NCI-H187 treated with DMSO at 0.1 percent for 48 hours (cell line): ENCODE measurements at places on chromosomes 3 and 15.

DNA sequence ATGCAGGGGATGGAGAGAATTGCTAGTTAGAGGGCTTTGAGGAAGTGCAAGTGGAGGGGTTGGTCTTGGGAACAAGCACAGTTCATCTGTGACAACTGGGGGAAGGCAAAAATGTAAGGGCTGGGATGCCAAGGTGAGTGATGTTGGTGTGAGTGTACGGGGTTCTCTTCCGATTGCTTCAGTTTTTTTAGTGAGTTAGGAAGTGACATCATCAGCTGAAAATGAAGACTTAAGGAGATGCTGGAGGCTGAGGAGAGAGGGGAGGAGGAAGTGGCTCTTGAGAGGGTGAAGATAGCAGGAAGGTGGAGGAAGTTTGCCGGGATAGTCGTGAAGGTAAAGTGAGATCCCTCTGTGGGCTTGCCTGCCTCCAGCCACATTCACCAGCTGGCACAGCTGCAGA is 12.7 kb downstream of the TICRR start:
- no peak for DNase-seq

GRCh38 chr15:48006031-48006511 is 114.7 kb upstream of the SLC24A5 start:
- no peak for DNase-seq

- DNase-seq, result no peak
Observed at GRCh38 chr3:31105438-31106077, 211.1 kb upstream of the GADL1 start.

DNA sequence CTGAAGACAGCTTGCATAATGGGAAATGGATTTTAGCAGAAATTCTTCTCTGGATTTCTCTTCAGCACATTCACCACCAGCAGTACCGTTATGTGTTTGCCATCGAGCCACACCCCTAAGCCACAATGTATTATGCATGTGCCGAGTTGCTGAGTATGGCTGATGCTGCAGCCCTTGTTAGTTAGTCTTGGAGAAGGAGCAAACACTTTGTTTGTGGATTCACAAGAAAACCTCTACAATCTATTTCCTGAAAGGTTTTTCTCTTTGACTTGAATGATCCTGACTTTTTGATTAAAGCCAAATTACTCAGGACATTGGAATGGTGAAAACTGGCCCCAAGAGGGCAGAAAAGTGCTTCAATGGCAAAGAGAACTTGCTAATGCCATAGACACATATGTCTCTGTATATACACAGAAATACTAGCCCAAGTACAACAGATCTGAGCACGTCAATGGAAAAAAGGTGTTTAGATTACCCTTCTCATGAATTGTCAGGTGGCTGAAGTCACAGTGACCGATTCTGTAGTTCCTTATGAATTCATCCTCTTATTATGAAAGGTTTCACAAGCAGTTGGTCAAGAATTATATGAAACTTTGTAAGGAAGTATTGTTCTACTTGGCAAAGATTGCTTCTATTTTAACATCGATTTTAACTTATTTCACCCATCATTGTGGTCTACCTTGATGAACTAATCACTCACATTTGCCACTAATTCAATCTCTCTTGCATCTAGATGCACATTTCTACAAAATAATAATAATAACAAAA is 103.0 kb downstream of the P3H2 start:
- no peak for DNase-seq

DNA sequence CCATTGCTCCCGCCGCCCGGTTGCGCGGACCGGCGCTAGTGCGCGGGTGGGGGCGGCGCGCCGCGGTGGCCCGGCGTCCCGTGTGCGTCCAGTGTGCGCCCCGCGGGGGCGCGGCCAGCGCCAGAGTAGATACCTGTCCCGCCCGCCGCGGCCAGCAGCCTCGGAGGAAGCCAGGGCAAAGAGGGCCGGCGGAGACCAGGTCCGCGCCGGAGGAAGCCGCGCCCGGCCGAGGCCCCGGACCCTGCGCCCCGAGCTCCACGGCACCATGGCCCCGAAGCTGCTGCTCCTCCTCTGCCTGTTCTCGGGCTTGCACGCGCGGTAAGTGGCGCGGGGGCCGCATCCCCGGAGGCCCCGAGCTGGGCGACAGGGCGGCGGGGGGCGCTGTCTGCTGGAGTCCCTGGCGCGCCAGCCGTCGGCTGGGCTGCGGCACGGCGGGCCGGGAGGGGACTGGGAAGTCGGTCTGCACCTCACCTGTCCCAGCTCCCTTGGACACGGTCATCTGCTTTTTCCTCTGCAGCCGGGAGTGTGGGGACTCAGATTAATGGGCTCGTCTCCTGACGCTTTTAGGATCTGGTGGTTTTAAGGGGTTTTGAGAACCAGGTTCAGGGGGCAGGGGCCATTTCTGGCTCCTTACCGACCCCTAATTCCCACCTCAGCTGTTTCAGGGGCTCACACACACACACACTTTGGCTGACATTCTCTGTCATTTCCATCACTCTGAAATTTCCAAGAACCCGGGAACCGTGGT is 464 bp downstream of the GABRG3 start:
- DNase-seq, result no peak

- DNase-seq, result no peak
Observed at GRCh38 chr3:186519021-186519658, 25.0 kb downstream of the CRYGS start.

DNA sequence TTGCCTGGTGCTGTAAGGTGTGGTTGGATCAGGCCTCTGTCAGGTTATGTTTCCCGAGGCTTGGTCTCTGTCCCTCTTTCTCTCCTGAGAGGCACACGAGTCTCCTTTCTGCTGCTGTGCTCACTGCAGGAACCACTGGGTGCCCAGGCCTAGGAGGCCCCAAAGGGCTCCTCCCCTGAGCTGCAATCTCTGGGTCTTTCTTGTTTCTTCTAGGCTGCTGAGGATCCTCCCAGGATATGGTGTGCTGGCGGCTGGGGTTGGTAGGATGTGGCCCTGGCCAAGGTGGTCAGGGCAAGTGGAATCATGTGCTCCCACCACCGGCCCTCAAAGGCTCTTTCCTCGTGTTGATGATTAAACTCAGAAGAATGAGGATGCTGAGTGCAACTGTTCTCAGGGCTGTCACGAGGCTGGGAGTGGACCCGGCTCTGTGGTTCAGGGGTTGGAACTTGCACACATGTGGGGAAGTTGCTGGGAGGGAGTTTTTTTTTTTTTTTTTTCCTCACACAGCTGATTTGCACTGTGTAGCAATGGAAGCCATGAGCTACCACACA is 43.6 kb upstream of the CTSH start:
- DNase-seq, result no peak

DNA sequence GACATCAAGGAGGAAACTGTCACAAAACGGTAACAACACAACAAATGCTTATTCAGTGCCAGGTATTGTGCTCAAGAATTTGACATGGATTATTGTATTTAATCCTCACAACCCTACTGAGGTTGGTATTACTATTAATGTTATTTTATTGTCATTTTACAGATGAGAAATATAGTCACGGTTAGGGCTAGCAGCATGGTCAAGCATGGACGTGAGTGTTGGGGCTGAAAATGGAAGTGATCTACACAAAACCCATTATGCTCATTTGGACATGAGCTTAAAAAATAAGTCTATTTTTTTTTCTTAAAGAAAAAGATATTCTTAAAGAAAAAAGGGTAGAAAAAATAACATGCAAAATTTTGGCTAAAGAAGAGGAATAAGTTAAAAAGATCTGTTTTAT is 141.3 kb upstream of the SOX2 start:
- no peak for DNase-seq

DNA sequence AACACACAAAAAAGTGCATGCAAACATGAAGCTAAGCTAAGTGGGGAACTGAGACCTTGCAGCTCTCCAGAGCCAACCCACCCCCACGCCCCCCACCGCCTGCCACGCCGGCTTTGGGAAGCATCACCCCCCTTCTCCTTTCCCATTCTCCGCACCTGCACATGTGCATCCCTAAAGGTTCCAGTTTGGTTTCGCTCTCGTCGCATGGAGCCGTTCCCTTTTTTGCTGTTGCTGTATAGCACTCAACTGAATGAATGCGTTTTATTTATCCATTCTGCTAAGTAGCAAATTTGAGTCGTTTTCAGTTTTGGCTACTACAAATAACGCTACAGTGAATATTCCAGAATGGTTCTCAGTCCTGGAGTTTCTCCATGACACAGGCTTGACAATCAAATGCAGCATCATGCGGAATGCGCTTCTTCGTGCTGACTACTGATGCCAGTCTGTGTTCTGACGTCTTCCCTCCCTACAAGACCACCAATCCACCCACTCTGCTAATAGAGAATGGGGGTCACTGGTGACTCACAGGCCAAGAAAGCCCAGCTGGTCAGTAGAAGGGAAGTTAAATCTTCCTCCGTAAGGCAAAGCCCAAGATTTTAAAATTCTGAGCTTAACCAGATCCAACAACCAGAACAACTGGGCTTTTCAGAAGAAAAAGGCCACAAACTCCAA is 115.3 kb downstream of the XXYLT1 start:
- DNase-seq, result no peak

DNA sequence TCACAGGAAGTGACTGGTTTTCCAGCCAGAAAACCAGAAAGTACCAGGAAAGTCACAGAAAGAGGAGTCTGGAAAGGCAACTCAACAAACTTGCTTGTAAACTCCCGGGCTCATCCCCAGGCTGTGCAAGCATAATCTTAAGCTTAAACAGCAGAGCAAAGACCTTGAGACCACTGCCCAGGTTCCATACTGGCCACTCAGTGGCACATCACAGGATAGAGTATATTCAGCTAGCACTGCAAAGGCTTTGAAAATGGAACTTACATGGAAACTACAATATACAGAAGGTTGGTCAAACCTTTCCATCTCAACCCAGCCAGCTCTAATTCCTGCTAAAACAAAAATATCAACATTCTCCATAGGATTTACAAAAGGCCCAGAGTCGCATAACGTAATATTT is 20.1 kb downstream of the DMXL2 start:
- DNase-seq, result no peak

DNA sequence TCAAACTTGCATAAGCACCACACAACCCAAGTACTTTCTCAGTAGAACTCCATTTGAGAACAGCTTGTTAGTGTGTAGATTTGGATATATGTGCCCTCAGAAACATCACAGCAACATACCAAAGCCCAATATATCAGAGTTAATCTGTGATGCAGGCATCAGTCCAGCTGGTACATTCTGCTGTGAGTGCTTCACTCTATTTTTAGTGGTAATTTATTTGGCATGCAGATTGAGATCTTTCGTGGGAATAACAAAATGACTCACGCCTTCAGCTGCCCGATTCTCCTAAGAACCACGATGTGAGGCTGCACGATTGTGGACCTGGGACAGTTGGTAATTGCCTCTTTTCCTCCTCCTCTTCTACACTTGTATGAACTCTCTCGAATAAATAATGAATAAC is 730.7 kb downstream of the SQOR start:
- DNase-seq, result no peak

GRCh38 chr3:126419886-126420786 is 25.4 kb downstream of the CFAP100 start:
- no peak for DNase-seq

DNA sequence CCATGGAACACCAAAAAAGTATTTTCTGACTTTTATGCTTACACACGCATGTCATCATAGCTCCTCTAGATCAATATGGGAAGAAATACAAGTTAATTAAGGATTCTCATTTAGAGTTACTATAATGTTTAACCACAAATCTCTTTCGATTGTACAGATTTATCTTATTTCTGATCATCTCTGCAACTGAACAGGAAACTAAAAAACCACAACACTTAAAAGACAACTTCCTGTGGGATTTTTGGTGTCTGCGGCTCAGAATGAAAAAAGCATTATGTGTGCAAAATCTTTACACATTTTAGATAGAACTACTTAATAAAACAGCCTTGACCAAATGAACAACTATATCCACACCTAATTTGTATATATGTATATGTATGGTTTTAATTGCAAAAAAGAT is 3.0 kb upstream of the TJP1 start:
- DNase-seq, result no peak

GRCh38 chr15:66623801-66624453 is 58.1 kb upstream of the LCTL start:
- DNase-seq, result no peak

- no peak for DNase-seq
Observed at GRCh38 chr15:31252171-31252785, 74.4 kb upstream of the KLF13 start.

GRCh38 chr3:65796676-65797075 is 242.0 kb downstream of the MAGI1 start:
- no peak for DNase-seq

DNA sequence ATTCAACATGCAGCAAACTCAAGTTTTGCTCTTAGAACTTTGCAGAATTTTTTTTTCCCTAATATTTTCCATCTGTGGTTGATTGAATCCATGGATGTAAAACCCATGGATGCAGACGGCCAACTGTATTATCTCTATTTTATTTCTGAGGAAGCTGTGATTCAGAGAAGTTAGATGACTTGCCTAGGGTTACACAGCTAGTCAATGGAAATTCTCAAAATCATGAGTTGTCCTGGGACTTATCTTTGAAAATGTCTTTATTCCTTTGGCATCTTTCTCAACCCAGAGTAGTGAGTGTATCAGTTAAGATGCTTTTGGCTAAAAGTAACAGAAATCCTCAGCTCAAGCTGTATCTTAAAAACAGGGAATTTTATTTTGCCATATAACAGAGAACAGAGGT is 107.9 kb upstream of the GALNT15 start:
- DNase-seq, result no peak

DNA sequence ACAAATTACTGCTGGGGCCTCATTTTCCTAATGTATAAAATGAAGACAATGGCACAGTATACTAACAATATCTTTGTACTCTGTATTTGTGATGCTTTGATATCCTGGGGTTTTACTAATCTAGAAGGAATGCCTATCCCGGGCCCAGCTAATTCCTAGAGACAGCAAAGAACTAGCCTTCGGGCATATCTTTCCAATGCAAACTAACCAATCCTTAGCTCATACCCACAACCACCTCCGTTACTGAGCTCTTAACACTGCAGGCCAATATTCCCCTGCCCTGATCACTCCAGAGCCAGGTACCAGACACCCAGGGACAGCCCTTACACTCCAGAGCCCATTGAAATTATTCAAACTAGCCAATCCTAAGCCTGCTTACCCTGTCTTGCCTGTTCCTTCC is 309.0 kb downstream of the ULK4 start:
- DNase-seq, result no peak

DNA sequence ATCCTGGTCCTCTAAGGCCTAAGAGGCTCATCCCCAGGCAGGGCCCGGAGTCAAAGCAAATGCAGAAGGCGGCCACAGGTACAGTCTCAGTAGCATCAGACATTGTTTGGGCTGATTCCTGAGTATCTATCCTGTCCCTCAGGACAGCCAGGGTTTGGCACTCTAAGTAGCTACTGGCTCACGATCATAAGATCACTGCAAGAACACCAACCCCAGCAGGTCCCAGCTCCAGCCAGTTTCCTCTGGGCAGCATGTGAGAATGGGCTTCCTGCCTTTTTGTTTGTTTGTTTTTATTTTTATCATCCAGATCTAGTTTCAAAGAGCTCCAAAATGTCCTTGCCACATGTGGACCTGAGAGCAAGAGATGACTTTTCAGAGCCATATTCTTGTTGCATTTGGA is 32.7 kb downstream of the LRRFIP2 start:
- DNase-seq, result no peak
